ENCODE measurements at places on chromosomes 11 and 22.

GRCh38 chr22:27274770-27275449 lies 526.6 kb downstream of the MN1 start:
- no peak for DNase-seq

DNA sequence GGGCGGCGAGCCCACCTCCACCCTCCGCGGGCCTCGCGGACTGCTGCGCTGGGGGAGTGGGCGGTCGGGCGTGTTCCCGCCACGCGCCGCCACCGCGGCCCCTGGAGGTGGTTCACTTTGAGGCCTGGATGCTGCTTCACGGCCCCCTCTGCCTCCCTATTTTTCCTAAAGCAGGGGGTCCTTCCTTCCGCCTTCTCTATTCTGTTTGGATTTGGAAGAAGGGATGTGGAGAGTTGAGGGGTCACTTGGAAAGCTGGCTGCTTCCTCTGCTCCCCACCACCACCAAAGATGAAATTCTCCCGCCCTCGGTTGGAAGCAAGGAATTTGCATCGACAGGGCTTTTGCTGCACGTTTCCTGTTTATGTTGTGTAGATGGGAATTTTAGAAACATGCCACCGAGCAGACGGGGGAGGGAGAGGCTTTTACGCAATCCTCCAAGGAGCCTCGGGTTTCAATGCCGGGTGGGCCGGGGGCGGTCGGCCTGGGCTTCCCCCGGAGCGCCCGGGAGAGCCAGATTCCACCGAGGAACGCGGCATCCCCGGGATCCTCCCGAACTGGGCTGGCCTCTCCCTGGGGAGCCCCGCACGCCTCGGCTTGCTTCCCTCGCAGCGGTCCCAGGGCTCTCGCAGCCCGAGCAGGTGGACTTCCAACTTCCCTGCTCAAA lies 403 bp upstream of the SBF2 start:
- peak; percentile 23 for DNase-seq

GRCh38 chr11:34585304-34585734 lies 35.6 kb upstream of the EHF start:
- DNase-seq = no peak

DNA sequence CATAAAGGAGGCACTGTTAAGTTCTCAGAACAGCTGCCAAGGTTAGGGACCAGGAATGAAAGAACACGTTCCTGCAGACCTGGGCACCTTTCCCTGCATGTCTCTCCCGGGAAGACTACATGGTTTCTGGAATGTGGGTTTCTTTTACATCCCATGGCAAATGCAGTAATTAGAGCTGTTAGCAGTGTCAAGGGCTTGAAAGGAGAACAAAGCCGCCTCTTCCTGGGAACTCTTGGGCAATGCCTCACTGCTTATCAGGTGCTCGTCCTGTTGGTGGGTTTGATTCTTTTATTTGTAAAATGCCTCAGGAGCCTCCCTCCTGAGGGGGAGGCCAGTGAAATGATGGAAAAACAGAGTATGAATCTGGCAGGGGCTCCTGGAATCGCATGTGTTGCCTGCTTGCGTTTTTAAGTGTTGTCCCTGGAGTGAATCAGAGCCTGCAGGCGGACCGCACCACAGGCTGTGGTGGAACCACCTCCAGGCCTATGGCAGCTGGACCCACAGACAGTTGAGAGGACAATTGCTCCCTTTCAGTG lies 723 bp upstream of the C22orf31 start:
- DNase-seq = no peak

- DNase-seq = no peak
Observed at GRCh38 chr22:29314537-29315285, 786 bp downstream of the RASL10A start.

- DNase-seq = peak; percentile 83
Observed at GRCh38 chr11:28146123-28146751, 38.0 kb downstream of the METTL15 start.

DNA sequence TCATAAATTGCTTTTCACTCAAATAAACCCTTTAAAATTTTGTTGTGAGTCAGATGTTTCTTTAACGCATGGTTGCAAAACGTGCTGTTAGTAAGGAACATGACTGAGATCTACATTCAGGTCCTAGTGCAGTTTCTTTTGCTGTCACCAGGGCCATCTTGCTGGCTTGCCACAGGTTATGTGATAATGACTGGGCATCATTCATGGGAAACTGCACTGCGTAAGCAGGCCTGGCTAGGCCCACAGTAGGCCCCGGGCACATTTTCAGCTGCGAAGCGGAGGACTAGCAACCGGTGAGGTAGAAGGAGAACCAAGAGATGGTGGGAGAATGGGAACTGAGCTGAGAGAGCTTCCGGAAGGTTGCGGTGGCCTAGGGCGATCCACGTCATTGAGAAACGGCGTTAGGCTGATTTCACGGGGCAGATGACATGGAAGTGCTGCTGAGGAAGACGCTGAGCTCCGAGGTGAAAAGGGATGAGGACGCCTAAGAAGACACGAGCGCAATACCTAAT lies 3.2 kb upstream of the KLHDC7B start:
- DNase-seq = no peak

DNA sequence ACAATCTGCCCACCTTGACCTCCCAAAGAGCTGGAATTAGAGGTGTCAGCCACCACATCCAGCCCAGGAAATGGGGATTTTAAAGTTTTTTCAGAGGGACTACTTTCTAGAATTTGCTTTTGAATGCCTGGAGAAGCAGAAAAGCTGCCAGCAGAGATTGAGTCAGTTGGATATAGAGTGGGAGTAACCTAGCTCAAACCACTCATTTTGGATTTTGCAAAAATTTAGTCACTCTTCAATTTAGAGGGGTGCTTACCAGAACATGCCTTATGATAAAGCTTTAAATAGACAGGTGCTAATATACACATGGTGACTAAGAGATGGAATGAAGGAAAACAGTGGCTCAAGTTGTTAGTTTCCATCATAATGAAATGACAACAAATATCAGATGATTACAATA lies 26.5 kb upstream of the PSMA1 start:
- no peak for DNase-seq

DNA sequence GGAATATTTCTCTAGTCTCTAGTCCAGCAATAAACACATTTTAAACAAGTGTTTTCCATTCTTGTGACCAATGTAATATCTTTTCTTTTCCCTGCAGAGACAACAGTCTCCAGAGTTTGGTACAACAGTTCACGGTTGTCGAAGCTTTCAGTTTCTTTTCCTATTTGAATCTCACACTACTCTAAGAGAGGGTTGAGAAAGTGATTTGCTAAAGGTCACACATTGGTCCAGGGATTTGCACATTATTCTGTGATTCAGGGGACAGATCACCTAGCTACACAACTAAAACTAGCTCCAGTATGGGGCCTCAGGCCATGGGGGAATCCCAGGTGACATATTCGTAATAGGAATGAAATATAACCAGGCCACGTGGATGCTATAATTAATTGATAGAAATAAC lies 132.5 kb downstream of the HIPK3 start:
- no peak for DNase-seq

DNA sequence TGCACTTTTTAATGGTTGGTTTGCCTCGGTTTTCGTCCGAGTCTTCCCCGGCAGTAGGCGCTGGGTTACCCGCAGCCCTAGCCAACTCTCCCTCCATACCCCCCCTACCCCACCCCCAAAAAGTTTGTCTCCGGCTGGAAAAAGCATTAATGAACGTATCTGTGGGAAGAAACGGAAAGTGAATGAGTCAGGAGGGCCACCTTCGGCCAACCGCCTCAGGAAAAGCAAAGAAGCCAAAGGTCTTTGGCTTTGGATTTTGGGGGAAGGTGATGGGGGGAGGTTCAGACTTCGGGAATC lies 508 bp upstream of the FLI1 start:
- DNase-seq = no peak

- no peak for DNase-seq
Observed at GRCh38 chr11:129705341-129705740, 110.3 kb upstream of the TMEM45B start.

GRCh38 chr11:45473341-45473895 lies 187.3 kb upstream of the SYT13 start:
- DNase-seq = no peak

GRCh38 chr11:61357233-61357893 lies 4.3 kb downstream of the CYB561A3 start:
- no peak for DNase-seq

GRCh38 chr11:48055292-48056132 lies 75.2 kb downstream of the PTPRJ start:
- peak; percentile 94 for DNase-seq

- DNase-seq = no peak
Observed at GRCh38 chr11:116901211-116901610, 63.8 kb upstream of the APOA1 start.

GRCh38 chr11:26916805-26917204 lies 77.1 kb upstream of the FIBIN start:
- no peak for DNase-seq

- peak; percentile 87 for DNase-seq
Observed at GRCh38 chr22:46079861-46080821, 70.2 kb upstream of the PPARA start.

GRCh38 chr11:108916290-108916689 lies 251.4 kb downstream of the DDX10 start:
- DNase-seq = no peak

GRCh38 chr22:29815580-29815979 lies 22.5 kb downstream of the ASCC2 start:
- DNase-seq = no peak

- DNase-seq = no peak
Observed at GRCh38 chr11:88657076-88657738, 319.7 kb upstream of the CTSC start.

- no peak for DNase-seq
Observed at GRCh38 chr11:2235588-2236326, 34.6 kb downstream of the ASCL2 start.

DNA sequence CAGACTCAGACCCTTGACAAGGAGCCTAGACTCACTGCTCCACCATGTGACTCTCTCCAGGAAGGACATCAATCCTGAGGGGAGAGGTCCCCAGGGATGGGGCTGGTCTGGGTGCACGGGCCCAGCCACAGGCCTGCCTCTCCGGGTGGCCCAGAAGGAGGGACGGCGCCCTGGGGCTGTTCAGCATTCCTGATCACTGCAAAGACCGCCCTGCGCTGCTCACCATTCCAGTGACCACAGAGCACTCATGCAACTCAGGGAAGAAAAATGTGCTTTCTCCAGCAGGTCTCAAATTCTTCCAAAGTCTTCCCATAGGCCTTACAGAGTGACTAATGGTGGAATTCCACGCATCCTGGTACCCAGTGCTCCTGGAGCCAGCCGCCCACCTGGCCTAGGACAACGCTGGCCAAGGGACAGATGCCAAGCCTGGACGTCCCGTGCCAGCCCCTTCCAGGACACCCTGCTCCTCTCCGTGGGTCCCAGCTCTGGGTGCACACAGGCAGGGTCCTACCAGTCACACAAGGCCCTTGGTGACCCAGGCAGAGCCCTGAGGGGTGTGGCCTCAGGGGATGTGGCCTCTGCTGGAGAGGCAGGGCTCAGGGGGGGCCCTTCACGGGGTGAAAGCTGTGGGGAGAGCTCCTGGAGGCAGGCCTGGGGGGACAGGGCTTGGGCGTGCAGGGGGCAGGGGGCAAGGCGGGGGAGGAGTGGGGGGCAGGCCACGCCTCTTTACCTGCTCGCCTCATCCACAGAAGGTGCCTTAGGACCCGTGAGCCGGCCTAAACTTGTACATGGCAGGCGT lies 178.8 kb downstream of the IGLL1 start:
- peak; percentile 90 for DNase-seq

GRCh38 chr11:87122852-87123251 lies 85.1 kb downstream of the TMEM135 start:
- no peak for DNase-seq

- DNase-seq = no peak
Observed at GRCh38 chr11:5421811-5422210, at the start of gene OR51Q1. TSS of gene OR51Q1 (plus strand) at chr11:5422111. CDS start at chr11:5422201, 90 bp downstream.

- no peak for DNase-seq
Observed at GRCh38 chr22:46681010-46681409, 57.0 kb downstream of the CERK start.

DNA sequence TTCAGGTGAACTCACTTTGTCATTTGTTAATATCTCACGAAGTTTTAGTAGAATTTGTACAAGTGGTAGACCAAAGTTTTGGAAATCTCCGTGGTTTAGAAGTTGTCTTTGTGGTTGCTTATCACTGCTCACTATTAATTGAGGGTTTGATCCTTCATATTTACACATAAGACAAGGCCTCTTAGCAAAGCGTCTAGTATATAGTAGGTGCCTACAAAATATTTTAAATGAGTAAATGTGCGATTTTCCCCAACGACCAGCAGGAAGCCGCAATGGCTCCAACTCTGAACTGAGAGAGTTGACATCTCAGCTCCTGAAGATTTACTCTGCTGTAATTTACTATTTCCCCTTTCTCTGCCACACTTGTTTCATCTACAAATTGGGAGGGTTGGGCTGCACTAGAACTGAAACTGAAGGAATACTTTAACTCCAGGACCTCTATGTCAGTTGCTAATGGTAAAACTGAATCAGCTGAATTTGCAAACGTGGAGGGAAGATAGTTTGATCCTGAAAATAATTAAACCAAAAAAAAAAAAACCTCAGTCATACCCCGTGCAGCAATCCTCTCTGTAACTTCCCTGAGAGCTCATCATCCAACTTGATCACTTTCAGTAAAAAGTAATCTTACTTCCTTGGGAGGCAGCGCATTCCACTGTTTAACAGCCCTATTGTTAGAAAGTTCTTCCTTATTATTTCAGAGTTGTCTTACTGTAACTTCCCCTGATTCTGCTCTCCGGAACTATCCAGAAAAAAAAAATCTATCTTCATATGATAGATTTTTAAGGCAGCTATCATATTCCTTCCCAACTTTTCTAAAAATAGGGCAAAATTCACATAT lies 1.3 kb upstream of the SBF2 start:
- DNase-seq = no peak

- DNase-seq = no peak
Observed at GRCh38 chr11:69518081-69518950, 36.9 kb downstream of the LINC01488 start.

GRCh38 chr11:133525976-133526375 lies 6.3 kb downstream of the OPCML start:
- DNase-seq = no peak

DNA sequence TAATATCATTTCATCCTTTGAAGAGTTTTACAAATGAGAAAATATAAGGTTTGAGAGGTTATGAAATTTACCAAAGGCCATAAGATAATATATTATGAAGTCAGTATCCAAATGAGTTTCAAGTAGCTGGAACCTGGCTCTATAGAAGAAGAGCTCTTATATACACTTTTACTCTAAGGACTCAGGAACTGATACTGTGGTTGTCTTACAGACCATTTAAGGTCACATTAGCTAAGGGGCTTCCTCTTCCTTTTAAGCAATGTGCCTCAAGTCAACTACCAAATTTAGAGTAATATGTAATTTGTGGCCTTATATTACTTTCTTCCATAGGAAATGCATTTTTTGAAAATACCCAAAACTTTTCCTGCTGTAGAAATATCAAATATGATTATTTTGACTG lies 369.3 kb downstream of the DLG2 start:
- DNase-seq = no peak

- no peak for DNase-seq
Observed at GRCh38 chr11:133724116-133724515, 121.2 kb downstream of the SPATA19 start.

GRCh38 chr22:41021613-41022454 lies 70.6 kb upstream of the EP300 start:
- peak; percentile 26 for DNase-seq
